ENCODE measurements at places on chromosomes 16 and 17.

DNA sequence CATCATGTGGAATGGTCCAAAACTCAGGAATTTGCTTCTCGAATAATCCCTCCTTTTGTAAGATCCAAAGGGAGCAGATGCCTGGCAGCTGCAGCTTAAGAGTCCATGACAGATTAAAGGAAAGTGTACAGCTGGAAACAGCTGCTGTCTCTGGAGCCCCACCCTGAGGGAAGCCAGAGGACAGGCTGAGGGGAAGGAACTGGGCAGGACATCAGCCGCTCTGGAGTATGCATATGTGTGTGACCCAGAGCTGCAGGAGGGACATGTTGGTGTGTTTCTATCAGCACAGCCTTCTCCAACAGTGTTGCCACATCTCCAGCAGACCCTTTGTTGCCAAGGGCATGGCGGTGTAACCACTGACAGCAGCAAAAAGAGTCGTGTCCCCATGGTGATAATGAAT lies 46.2 kb downstream of the CYB561 start:
- DNase-seq, result no peak

DNA sequence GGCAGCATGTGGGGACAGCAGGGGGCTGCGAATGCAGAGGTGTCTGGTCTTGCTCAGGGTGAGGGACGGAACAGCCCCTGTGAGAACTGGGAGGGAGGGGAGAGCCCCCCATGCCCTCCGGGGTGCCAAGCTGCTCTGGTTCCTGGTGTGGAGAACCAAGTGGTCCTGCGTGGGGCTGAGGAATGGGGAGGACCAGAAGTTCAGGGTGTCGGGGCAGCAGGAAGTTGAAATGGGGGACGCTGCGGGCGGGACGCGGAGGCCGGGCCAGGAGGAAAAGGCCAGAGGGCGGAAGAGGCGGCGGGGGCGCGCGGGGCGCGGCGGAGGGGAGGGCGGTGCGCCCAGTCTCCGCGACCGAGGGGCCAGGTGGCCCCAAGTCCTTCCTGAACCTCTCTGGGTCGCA lies 3.6 kb downstream of the ALDH3A1 start:
- no peak for DNase-seq

DNA sequence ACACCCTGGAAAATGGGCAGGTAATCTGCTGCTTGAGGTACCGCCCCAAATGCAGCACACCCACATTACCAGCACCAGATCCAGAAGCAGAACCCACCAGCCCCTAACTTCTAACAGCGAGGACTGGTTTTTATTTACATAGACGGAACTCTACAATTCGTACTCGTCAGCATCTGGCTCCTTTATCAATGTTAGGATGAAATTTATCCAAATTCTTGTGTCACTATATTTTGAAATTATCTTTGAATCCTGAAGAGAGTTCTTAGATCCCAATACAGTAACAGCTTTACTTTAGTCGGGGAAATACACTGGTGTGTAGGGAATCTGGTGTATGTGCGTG lies 332 bp upstream of the ALG1 start:
- DNase-seq, result no peak

DNA sequence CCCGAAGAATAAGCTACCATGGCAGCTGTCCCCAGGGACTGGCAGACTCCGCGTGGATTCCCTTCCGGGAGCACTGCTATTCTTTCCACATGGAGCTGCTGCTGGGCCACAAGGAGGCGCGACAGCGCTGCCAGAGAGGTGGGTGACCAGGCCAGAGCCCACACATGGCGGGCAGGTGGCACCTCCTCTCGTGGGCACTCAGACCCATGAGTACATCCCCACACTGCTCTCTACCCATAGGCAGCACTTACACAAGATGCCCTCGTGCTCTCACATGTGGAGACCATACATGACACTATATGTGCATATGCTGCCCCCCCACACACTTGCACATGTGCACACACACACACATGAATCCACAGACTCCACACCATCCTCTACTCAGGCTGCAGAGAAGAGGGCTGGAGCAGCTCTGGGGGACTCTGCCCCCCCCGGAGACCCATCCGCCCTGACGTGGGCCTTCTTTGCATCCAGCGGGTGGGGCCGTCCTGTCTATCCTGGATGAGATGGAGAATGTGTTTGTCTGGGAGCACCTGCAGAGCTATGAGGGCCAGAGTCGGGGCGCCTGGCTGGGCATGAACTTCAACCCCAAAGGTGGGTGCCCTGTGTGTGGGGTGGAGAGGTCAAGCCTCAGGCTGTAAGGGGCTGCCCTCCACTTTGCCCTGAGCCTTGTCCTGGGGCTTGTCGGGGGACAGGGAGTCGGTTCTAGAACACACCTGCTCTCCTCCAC lies 62.9 kb downstream of the MRC2 start:
- DNase-seq, result no peak

GRCh38 chr16:26992666-26993349 lies 73.9 kb upstream of the C16orf82 start:
- no peak for DNase-seq

GRCh38 chr17:19630661-19631060 lies 17.9 kb upstream of the ALDH3A2 start:
- no peak for DNase-seq

- no peak for DNase-seq
Observed at GRCh38 chr16:67486805-67487204, 3.5 kb upstream of the AGRP start.

GRCh38 chr17:11610999-11611566 lies 12.8 kb downstream of the DNAH9 start:
- no peak for DNase-seq

DNA sequence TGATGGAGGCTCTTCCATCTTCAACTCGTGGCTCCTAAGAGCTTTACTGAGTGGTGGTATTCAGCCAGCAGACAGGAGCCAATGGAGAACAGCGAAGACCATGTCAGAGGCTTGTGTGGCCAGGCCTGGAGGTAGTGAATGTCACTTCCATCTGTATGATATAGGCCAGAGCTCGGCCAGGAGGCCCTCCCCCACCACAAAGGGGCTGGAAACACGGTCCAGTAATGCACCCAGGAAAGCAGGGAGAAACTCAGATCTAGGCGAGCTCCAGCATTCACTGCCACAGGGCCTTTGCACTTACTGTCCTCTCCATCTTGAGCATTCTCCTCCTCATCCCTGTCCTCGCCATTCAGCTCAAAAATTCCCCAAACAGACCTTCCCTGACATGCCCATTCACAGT lies 555.3 kb upstream of the C16orf82 start:
- no peak for DNase-seq

GRCh38 chr17:82367724-82368524 lies 3.6 kb upstream of the UTS2R start:
- DNase-seq, result no peak

DNA sequence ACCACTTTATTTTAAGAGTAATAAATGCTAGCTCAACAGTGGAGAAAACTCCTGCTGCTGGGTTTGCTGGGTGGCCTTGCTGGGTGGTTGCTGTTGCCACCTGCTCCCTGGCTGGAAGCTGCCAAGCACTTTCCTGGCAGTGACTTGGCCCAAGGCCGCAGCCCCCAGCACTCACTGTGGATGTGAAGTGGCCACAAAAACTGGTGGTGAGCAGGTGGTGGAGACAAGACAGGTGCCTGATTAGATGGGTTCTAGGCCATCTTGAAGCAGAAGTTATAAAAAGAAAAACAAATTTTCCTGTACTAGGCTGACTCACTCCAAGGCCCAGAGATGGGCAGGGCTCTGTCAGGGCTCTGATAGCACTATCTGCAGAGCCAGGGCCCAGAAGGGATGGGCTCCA lies 224.7 kb upstream of the NLRP1 start:
- no peak for DNase-seq

Measured in stimulated activated CD8-positive, alpha-beta memory T cell treated with anti-CD3 and anti-CD28 coated beads, Interleukin-7, amount 100 ng/mL, for 24 hours (primary cell).